ENCODE measurements at places on chromosomes 1 and 21.

- no peak for DNase-seq
Measured at GRCh38 chr1:168488138-168488537, 55.7 kb downstream of the XCL2 start.

GRCh38 chr21:22993144-22993543 is 1994.9 kb downstream of the NCAM2 start:
- DNase-seq = no peak

DNA sequence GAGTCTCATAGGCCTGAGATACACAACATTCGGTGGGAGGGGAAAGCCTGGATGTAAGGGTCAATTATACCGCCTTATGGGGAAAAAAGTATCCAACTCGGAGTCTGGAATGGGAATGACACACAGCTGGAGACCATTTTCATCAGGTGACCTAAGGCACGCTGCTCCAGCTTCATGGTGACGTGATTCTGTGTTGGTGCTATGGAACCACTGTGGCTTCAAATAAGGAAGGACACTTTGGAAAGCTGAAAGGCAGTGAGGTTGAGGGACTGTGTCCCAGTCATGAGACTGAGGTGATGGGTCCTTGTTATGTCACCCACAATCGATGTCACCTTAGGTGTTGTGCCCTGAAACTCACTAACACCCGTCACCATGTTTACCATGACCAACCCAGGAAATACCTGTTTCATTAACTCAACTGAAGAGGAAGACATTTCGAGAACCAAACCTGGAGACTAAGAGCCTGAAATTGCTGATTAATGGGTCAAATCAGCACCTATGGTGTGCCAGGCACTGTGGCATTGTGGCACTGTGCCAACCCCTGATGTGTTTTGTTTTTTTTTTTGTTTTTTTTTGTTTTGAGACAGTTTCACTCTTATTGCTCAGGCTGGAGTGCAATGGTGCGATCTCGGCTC is 54.5 kb downstream of the IRF2BP2 start:
- no peak for DNase-seq

DNA sequence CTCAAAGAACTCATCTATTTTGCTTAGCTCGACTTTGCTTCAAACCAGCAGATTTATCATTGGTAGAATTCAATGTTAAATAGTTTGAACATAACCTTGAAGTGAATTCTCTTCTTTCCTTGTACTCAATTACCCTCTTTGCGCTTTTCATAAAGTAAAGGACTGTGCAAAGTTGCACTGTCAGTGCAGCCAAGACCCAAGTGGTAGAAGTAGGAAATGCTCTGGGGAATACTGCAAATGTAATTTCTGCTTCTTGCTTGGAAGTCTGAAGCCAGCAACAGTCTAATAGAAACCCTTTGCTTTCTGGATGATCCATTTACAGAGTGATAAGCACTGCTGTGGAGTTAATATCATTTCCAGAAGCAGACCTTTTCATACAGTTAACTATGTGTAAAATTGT is 936.7 kb upstream of the TMPRSS15 start:
- DNase-seq = no peak

GRCh38 chr1:100952104-100952745 is 56.3 kb downstream of the SLC30A7 start:
- no peak for DNase-seq

DNA sequence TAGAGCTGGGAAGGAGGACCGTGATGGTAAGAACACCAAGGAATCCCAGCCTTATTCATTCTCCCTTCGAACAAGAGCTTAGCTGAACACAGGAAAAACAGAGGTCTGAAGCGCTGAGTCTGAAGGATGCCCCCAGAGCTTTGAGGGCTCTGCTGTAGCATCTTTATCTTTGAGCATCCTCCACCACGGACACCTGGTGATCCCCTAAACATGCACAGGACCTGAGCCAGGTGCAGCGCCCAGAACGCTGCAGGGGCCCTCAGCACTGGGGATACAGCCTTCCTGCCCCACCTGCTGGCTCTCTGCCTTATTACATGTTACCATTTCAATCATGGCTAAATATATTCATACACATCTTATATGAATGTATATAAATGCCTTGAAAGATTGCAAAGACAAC is 7.7 kb upstream of the GPATCH4 start:
- DNase-seq = peak; percentile 41

- DNase-seq = no peak
Measured at GRCh38 chr1:27506703-27507102, 16.7 kb upstream of the WASF2 start.

DNA sequence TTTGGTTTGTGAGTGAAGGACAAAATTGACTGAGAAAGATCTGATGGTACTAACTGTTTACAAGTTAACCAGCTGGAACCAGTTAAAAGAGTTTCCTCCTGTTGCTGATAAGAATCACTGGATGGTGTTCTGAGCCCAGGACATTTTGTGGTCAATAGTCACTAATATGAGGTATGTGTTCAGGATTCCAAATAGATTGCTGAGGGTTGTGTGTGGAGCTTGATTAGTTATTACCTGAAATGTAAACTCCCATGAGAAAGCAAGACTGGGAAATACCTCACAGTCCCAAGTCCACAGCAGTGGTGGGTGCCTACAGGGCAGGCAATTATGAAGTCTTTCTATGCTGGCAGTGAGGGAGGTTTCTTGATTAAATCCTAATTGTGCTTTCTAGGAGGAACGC is 164.6 kb downstream of the DNM3 start:
- no peak for DNase-seq

GRCh38 chr1:200343874-200344273 is 66.0 kb downstream of the ZNF281 start:
- DNase-seq = no peak

GRCh38 chr1:113657126-113657525 is 102.2 kb downstream of the PHTF1 start:
- no peak for DNase-seq

DNA sequence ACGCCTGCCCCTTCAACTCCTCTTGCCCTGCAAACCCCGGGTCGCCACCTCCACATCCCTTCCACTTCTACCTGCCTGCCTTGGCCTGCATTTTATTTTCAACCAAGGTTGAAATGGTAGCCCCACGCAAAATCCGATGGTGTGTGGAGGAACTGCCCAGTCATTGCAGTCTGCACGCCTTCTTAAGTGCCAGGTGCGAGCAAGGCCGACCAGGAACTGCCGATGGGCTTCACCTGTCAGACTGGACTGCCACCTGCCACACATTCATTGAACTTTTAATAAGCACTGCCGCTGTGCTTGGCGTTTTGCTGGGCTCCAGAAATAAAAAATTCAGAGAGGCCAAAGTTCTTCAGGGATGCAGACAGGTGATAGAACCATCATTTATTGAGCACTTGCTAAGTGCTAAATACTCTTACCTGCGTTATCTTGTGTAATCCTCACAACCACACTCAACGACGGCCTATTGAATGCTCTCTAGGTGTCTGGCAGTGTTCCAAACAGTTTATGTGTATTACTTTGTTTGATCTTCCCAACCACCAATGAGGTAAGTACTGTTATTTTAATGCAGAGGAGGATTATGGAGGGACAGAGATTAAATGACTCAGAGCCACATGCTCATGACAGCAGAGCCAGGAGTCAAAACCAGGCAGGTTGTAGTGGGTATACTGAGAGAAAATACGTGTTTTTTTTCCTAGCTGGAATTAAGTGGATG is 36.2 kb downstream of the CACHD1 start:
- DNase-seq = peak; percentile 94

DNA sequence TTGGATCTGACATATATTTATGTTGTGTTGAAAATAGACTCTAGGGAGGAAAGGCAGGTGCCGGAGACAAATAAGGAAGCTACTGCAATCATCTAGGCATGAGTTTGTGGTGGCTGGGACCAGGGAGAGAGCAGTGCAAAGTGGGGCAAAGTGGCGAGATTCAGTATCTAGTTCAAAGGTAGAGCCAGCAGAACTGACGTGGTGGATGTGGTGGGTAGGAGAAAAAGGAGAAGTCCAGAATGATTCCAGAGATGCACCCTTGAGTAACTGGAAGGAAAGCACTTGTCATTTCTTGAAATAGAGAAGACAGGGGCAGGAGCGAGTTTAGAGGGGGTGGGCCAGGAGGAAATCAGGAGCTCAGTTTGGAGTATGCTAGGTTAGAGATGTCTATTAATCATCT is 275.2 kb downstream of the KAZN start:
- DNase-seq = no peak

DNA sequence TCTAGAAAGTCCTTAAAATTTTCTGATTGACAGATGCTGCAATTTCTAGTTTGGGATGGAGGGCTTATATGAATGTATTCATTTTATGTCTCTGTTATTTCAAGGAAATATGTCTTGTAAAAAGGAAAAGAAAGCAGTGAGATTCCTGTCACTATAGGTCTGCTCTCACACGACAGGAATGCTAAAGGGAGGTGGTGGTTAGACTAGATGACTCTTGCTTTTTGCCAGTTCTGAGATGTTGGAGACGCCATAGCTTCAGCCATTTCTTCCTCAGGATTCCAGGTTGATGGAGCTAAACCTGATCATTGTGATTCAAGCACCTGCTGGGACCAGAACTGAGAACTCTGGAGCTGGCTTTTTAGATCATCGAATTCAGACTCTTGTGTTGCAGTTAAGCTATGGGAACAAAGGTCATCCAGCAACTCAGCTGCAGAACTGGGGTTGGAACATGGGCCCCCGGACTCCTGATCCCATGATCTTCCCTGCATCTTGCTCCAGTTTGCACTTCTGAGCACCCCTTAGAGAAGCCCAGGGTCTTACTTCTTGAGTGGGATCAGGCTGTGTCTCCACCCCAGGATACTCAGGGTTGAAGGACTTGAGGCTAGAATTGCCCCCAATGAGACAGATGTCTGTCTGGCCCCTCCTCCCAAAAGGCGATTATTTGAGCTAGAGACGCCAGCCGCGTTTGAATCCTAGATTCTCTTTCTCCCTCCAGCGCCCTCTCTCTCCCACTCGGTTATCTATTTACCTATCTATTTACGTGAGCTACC is 46.7 kb upstream of the FOXO6 start:
- DNase-seq = no peak

GRCh38 chr1:152029144-152029928 is 7.5 kb downstream of the S100A11 start:
- no peak for DNase-seq

- DNase-seq = no peak
Measured at GRCh38 chr1:206501881-206502280, 5.5 kb upstream of the RASSF5 start.

DNA sequence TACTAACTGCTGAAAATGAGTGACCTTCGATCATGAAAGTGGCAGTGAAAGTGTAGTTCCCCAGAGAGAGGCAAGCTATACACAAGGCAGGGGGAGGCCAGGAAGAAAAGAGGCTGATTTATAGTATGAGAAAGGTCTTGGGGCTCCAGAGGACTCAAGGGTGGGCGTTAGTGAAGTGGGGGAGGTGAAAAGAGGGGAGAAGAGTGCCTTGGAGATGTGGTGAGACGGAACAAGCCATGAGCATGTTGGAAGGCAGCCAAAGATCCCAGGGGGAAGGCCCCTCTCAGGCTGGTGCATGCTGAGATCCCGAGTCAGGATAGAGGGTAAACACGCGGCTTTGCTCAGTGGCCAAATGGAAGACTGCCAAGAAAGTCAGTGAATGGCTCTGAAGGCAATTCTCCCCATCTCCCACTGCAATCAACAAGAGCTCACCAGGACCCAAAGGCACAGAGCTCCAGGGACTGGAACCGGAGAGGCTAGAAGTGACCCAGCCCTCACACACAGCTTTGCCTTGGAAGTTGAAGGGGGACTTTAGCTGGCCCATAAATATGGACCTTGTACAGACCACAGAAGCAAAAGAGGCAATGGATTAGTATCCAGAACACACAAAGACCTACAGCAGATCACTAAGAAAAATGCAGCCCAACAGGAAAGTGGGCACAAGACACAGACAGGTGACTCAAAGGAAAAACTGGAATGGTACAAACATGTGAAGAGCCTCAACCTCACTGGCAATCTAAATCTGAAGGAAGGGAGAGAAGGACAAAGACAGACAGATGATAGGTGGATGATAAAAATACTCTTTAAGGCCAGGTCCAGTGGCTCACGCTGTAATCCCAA is 49.6 kb downstream of the HSF2BP start:
- peak; percentile 69 for DNase-seq

DNA sequence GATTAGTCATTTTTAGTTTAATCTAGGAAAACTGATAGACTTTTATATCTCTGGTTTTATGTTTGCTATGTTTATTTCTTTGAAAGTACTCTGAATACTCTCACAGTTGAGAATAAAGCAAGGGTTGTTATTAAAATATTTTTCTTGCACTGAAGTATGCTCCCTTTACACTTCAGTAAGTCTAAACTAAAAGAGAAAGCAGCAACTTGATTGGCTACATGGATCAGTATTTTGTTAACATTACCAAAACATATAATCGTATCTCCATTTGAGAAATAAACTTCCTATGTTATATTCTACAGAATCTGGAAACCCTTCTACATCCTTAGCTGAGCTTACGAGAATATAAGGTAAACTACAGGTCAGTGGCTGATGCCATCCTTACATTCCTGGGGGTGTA is 149.5 kb upstream of the HP1BP3 start:
- no peak for DNase-seq

DNA sequence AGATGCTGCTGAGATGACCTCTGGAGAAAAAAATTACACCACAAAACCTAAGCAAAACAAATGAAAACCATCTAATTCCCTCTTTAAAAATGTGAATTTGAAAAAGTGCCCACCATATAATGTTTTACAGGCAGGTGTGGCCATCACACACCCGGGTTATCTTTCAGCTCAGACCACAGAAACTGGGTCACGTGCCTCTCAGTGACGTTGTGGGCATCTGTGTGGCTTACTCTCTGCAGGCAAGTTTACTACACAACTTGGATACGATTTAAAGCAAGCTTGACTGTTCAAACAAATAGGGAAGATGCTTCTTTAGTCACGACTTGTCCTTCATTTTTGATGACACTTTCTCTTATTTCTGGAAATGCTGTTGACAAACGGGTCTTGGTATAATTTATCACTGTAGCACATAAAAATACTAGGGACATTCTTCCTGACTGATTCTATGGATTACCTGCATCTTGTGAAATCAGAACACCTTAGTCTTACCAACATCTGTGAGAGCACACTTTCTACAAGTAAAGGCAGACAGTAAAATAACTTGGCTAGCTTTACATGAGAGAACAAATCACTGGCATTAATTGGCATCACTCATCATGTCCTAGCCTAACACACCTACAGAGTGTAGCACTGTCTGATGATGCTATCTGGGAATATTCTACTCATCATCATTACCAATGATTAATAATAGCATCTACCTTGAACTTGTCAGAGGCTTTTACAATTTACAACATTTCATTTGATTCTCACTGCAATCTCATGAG is 89.3 kb upstream of the EDEM3 start:
- no peak for DNase-seq

DNA sequence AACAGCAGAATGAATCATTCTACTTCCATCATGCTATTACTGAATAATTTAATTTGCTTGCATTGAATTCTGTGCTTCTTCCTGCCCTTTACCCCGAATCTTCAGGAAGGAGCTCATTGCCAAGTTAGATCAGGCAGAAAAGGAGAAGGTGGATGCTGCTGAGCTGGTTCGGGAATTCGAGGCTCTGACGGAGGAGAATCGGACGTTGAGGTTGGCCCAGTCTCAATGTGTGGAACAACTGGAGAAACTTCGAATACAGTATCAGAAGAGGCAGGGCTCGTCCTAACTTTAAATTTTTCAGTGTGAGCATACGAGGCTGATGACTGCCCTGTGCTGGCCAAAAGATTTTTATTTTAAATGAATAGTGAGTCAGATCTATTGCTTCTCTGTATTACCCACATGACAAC is 44.2 kb downstream of the MAP3K7CL start:
- no peak for DNase-seq

Measured in NCI-H510A (cell line).